NCI-H446 treated with DMSO at 0.1 percent for 48 hours (cell line): ENCODE measurements at places on chromosomes 3 and 15.

DNA sequence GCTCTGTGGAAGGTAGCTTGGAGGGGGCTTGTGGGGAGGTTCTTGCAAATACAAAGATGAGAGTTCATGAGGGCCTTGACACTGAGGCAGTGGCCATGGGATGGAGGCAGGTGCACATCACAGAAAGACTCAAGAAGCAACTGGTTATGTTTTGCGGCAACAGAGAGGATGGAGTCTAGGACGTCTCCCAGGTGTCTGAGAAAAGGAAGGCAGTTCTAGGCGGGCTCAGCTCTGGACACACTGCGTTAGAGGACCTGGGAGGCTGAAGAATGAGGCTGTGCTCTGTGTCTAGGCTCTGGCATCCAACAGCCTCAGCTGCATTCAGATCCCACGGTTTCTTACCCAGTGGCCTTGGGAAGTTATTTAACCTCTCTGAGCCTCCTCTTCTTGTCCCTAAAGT lies 23.5 kb downstream of the NOX5 start:
- no peak for DNase-seq

DNA sequence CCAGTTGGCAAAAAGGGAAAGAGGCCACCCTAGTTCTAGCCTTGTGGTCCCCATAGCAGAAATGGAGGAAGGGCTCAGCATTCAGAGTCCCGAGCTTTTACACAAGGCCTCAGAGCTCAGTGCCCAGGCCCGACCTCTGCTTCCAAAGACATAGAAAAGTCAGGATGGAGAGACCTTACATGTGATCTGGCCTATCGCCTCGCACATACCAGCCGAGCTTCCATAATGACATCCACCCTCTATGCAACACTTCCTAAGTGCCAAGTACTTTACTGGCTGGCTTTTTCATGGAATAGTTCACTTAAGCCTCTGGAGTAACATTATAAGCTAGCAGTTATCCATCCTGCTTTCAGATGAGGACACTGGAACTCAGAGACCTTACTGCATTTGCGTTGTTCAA lies 275.9 kb downstream of the FAM43A start:
- no peak for DNase-seq

GRCh38 chr3:193842029-193842798 lies 249.2 kb downstream of the OPA1 start:
- DNase-seq = no peak

DNA sequence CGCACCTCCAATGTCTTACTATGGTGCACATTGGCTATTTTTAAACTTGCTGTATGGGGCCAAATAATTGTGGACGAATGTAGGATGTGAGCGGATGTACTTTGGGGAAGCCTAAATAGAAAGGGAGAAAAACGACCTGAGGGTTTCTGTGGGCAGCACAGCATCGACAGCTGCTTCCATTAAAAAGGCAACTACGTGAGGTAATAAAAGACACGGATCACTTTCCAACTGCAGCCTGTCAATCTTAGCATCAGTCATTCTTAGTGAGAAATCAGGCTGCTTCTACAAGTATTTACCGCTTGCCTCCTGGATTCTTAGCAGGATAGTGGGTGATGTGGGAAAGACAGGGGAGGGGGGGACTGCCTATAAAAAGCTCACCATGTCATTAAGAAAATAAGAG lies 186.7 kb upstream of the SLC2A2 start:
- DNase-seq = no peak
